T-helper 2 cell treated with Interferon-gamma antibody and Interleukin-4, amounts not matched to agents 100 ng/mL and 5 ng/mL, for 36 hours (primary cell): ENCODE measurements at places on chromosomes 11 and 22. TPM values are rescaled to one million over a fixed set of nuclear protein-coding genes. Genes with fewer than 3 reads are reported as not detected.

The DEFB108B gene
- total RNA-seq = not detected in 2 replicates

The FAM180B gene
- 0.18 and 0.20 TPM in 2 replicates for total RNA-seq

The TUB gene
- 0.23 and 0.25 TPM in 2 replicates for total RNA-seq

The ART1 gene
- total RNA-seq = not detected in 2 replicates

The TLCD5 gene
- 0.27 and 0.50 TPM in 2 replicates for total RNA-seq

The TYR gene
- total RNA-seq = not detected in 2 replicates

The CEND1 gene
- 1.6 and 2.0 TPM in 2 replicates for total RNA-seq

The EIF3D gene
- 213 and 218 TPM in 2 replicates for total RNA-seq
